BJ (cell line): ENCODE measurements at places on chromosomes 2 and 18. TPM values are rescaled to one million over a fixed set of nuclear protein-coding genes. Genes with fewer than 3 reads are reported as not detected.

The NEU2 gene
- polyA plus RNA-seq, result not detected in 2 replicates

The C2orf69 gene
- 2.0 and 4.0 TPM in 2 replicates for polyA plus RNA-seq

The VSNL1 gene
- polyA plus RNA-seq, result not detected in 2 replicates

The CFC1 gene
- polyA plus RNA-seq, result not detected in 2 replicates

The DRC1 gene
- polyA plus RNA-seq, result 0.05 and 0.22 TPM in 2 replicates

The SCN7A gene
- polyA plus RNA-seq, result not detected in 2 replicates

- no peak for DNase-seq
These were observed 188.2 kb downstream of the CYP26B1 start for GRCh38 chr2:71959494-71959893.

GRCh38 chr2:222311319-222311977 lies 12.7 kb upstream of the PAX3 start:
- DNase-seq, result no peak

DNA sequence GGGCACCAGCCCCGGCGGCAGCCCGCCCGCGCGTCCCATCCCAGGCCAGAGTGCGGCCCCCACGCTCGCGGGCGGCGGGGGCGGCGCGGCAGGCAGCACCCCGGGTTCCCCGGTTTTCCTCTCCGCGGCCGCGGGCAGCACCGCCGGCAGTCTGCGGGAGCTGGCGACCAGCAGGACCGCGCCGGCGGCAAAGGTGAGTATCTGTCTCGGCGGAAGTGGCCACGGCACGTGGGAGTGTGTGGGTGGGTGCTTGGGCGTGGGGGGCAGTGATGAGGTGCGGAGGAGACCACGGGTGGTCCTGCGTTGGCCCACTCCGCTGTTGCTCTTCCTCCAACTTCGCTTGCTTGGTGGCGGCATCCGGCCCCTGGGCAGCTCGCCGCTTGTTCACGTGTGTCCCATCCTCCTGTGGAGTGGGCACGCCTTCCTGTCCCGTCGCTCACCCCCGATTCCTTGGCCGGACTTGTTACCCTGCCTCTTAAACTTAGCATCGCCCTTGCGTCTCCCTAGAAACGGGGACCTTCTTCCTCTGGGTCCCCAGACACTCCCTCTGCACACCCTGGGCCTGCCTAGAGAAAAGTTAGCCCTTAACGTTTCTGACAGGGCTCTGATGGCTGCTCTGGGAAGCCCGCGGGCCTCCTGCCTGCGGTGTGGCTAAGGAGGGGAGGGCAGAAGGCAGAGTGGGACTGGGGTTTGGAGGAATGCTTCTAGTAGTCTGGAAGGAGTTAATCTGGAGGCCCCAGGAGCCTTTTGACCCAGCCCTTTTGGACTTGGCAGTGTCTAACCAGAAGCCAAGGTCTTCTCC lies 1.1 kb downstream of the SH3RF3 start:
- DNase-seq, result no peak

DNA sequence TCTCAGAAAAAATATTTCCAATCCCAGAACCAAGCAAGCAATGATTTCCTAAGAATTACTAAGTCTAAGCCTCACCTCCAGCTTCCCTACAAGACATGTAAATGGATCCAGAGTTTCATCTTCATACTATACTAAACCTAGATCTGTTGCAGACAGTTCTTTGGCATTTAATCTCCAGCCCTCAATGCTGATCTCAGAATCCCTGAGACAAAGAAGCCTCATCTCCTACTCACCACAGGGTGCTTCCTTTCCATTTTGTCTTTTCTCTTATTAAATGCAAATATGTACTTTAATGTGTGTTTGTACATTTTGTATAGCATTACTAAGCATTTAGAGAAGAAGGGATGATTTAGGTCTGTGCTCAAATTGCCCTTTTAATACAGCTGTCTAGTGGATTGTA lies 954.9 kb downstream of the TDRD15 start:
- DNase-seq, result no peak

- peak; percentile 50 for DNase-seq
These were observed 136.9 kb upstream of the GATA6 start for GRCh38 chr18:22032392-22032961.

DNA sequence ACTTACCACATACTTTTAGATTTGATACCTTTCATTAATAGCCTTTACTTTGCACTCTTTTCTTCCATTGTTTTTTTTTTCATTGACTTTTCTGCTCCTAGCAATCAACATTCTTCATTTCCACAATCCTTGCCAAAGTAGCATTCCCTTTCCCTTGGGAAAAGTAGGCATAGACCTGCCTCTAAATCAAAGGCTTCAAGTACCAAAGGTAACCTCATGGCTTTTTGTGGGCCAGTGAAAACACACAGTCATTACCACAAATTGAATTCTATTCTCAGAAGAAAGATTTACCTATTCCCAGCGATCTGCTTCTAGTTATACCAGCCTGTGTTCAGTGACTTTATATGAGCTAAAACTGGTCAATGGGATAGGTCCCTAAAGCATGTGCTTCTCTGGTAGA lies 109.2 kb downstream of the SOCS6 start:
- no peak for DNase-seq

GRCh38 chr2:67159929-67160328 lies 237.2 kb upstream of the ETAA1 start:
- peak; percentile 19 for DNase-seq

DNA sequence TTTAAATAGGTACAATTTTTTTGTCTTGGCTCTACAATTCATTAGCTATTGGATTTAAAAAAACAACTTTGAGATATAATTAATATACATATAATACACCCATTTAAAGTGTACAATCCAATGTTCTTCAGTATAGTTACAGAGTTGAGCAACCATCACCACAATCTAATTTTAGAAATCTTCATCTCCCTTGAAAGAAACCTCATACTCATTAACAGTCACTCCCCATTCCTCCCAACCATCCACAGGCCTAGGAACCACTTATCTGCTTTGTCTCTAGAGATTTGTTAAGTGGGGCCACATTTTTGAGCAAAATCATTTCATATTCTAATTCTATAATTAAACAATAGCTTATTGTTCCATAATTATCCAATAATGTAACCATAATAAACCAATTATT lies 32.6 kb downstream of the MRPL33 start:
- DNase-seq, result peak; percentile 13

DNA sequence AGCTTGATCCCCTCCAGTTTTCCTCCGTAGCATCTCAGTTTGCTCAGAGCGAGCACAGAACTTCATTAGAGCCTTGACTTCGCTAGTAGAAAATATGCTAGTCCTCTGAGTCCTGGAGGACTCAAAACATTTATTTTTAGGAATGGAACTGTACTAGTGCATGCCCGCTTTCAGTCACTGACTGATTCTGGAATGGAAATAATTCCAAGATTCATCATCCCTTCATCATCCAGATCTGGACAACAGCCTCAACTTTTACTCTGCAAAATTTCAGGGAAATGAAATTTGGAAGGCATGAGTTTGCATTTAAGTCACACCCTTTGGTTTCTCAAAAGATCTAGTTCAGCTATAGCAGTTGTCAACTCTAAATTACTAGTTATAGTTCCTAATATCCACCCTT lies 304.6 kb downstream of the XIRP2 start:
- peak; percentile 64 for DNase-seq

DNA sequence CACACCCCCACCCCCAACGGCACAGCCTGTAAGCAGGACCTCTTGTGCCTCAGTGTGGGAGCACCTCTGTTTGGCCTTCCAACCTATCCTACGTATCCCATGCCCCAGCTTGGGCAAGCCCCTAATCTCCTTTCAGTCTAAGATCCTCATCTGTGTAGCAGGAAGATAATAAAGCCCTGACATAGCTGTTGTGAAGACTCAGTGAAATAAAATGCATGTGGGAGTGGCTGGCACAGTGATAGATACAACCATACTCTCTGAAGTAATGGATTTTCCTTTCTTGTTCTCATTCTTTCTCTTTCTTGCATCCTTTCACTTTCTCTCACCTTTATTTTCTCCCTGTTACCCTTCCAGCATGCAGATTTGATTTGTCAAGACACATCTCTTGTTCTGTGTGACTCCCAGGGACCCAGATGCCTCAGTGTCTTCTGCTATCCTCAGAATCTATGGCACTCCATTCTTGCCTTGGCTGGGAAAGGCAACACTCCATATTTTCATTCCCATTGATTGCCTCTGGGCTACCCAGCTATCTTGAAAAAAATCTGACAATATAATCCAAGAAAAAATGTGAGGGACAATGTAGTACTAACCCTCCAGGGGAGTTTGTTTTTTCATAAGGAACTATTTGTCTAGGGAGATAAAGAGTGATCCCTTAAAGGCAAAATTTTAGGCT lies 207.2 kb upstream of the SETBP1 start:
- no peak for DNase-seq

DNA sequence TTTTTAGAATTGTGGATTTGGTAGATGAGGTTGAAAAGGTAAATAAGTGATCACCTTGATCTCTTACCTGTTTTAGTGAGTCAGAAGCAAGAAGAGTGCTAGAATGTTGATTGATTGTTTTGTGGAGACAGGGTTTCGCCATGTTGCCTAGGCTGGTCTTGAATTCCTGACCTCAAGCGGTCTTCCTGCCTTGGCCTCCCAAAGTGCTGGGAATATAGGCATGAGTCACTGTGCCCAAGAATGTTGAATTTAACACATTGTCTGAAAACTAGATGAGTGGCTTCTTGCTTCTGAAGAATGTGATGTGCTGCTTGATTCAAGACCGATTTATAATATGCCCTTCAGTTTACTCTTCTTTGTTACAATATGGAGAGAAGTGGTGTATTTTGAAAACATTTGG lies 121.3 kb downstream of the FMNL2 start:
- DNase-seq, result no peak

- DNase-seq, result no peak
These were observed 108.0 kb upstream of the TANK start for GRCh38 chr2:161052214-161052613.

GRCh38 chr2:1693723-1694122 lies 50.6 kb downstream of the PXDN start:
- no peak for DNase-seq

DNA sequence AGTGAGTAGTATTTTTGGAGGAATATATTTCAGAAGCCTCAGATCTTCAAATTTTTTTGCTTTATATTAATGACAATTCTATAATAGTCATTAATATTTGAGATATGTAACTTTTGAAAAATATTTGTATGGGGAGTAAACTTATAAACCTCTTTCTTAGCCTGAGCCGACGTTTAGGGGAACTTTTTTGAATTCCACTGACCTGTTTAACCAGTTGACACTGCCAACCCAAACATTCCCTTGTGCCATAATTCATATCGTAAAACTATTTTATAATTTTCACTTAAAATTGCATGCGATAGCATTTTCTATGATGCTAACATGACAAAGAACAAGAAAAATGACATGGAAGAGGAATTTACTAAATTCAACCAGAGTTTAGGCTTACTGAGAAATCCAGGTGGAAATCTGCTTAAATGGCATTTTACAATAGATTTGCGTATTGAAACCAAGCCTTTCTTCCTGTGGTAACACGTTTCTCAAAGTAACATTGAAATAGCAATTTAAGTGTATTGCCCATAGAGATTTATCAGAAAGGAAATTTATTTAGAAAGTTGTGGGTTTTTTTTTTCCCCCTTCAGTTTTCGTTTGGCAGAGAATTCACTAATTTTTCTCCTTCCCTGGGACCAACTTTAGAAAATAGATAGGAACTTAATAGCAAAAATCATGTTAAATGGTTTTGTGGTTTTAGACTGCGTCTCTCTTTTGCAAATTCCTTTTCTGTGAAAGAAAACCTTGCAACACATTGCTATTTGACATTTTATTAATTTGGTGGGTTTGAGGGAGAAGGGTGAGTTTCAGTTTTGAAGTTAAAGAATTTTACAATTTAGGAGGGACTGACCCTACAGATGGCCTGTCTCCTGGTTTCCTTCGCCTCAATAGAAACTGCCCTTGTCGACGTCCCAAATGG lies 77.4 kb downstream of the TANC1 start:
- no peak for DNase-seq

DNA sequence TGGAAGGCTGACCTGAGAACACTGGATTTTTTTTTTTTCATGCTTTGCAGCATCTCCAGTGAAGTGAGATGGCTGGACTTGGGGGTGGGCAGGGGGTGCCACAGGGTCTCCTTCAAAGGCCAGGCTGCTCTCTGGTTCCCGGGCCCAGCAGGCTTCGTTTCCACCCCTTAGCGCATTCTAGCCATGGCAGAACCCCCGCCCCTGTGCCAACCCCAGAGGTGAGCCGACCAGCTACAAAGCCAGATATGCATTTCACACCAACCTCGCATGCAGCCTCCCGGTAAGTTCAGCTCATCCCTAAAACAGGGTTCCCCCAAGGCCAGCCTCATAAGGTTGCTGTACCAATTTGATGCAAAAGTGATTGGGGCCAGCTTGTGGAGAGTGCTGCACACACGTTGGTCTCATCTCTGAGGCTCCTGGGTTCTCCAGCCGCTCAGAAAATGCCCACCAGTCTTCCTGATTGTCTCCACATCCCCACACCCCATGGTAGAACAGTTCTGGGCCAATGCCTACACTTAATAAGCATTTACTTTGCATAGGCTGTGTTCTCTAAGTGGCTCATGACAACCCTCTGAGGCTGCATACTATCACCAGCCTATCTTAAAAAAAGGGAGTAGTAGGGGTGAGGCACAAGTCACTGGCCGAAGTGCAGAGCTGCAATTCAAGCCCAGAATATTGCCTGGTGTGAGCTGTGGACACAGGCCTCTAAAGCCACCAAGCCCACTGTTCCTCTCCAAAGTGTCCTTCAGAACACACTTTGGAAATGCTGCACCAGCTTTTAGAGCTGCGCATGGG lies 23.3 kb downstream of the SMAD7 start:
- no peak for DNase-seq

DNA sequence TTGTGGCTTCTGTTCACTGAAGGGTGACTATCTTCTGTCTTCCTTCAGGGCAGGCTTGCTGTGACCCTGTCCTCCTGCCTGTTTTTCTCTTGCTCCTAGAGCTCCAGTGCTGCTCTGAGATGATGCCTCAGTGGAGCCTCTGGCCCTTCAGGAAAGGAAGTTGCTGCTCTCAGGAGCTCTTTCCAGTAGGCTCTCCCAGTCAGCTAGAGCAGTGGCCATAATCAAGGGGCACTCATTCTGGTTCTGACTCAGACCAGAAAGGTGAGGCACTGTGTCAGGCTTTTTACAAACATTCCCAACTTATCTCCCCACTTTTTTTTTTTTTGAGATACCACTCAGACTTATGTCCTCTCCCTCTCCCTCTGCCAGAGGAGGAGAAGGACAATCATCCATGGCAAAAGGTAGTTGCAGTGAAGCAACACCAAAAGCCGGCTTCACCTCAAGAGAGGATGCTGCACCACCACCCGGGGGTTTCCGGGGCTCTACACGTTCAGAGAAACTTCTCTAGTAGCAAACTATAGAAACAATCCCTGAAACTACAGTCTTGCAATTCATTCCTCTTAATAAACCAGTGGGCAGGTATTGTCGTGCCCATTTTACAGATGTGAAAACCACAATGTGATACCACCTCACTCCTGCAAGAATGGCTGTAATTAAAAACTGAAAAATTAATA lies 115.4 kb downstream of the ACTR3 start:
- no peak for DNase-seq

- DNase-seq, result no peak
These were observed 1234.0 kb upstream of the ZEB2 start for GRCh38 chr2:145753966-145754365.
